ENCODE measurements at places on chromosomes 5 and 9.

- no peak for DNase-seq
These were observed 386.1 kb upstream of the KIF2A start for GRCh38 chr5:61919920-61920319.

- no peak for DNase-seq
These were observed 42.1 kb upstream of the HTR4 start for GRCh38 chr5:148696187-148697036.

DNA sequence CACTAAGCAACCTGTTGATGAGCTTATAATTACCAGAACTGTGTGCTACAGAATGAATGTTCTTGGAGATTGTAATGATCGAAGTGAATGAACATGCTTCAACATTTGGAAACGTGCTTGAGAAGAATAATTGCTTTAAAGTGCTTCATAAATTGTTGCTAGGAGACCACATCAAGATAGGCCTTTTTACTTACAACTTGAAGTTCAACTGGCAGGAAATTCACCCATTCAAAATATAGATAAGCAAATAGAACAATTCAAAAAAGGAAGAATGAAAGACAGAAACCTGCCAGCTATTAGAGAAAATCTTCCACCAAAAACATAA is 38.0 kb upstream of the SLC44A1 start:
- no peak for DNase-seq

GRCh38 chr9:28503573-28503972 is 930.3 kb upstream of the C9orf72 start:
- no peak for DNase-seq

DNA sequence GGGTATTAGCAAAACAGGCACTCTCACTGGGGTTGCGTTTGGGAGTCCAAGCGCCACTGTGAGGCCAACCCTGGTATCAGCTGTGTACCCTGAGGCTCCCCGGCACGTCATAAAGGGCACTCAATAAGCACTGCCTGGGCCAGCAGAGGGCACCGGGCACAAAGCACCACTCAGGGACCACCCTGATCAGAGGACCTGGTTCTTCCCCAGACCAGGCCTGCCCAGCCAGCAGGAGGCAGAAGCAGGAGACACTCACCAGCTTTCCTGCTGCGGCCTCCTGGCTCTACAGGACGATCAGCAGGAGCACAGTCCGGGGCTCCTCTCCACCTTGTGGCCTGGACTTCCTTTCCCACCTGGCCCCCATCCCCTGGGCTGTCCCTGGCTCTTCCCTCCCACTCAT is 12.6 kb downstream of the MGAT1 start:
- no peak for DNase-seq

DNA sequence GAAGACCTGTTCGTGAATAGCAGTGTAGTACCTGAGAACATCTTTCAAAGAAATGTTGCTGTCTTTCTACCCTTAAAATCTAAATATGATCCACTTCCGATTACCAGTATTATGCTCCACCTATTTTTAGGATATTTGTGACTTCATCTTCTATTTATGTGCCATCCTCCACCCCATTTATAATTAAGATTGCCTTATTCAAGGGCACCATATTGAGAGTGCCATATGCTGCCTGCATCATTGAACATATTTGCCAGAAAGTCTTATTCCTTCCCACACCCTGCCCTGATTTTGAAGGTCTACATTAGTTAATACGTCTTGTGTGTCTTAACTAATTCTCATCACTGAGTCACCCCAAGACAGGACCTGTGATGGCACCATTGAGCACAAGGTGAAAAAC is 1076.7 kb downstream of the CDH12 start:
- no peak for DNase-seq

- no peak for DNase-seq
These were observed 41.6 kb upstream of the SHOC1 start for GRCh38 chr9:111836311-111836710.

- DNase-seq = peak; percentile 6
These were observed 52.2 kb downstream of the MTAP start for GRCh38 chr9:21854594-21854993.

DNA sequence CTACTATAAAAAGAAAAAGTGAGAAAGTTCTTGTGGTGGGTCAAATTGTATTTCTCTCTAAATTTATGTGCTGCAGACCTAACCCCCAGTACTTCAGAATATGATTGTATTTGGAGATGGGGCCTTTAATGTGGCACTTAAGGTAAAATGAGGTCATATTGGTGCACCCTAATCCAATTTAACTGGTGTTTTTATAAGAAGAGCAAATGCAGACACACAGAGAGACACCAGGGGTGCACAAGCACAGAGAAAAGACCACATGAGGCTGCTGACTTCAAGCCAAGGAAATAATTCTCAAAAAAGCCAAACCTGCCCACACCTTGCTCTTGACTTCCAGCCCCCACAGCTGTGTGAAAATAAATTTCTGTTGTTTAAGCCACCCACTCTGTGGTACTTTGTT is 80.2 kb upstream of the HTR4 start:
- DNase-seq = no peak

GRCh38 chr5:169027501-169028061 is 273.4 kb downstream of the SLIT3 start:
- peak; percentile 6 for DNase-seq

GRCh38 chr5:43941806-43942205 is 338.8 kb downstream of the NNT start:
- DNase-seq = no peak
